ENCODE measurements at places on chromosomes 4 and X.

DNA sequence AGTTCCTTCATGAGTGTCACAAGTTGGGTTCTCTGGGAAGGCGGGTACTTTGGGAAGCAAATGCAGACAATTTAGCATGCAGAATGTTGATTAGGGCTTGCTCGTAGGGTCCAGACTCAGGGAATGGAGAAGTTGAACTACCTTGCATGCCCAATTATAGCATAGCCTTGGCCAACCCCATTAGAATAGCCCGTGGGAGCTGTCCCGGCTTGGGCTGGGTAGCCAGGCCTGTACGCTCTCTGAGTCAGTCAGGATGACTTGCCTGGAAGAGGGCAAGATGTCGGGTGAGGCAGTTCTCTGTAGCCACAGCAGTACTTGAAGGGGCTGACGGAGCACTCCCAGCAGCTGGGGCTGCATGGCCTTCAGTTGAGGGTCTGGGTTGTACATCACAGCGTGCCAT lies 19.5 kb downstream of the KIAA0232 start:
- no peak for DNase-seq

DNA sequence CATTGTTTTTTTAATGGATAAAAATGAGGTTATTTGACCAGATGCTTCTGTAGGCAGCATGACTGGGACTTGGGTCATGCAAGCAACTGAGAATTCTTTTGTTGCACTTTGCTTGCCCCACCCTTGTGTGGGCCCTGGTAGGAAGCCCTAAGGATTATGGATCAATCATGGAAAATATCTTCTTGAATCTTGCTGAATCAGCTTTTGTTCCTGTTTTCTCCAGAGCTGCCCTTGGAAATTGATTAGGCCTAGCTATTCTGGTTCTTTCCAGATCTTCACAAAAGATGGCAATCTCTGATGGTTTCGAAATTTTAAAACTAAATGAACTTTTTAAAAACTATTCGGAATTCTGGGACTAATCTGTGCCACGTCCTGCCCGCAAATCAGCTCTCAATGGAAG lies 58.6 kb downstream of the PRRG1 start:
- DNase-seq = no peak

- DNase-seq = no peak
Measured at GRCh38 chrX:2401201-2401589, 99.6 kb downstream of the DHRSX start.

GRCh38 chr4:823176-823760 lies 2.7 kb downstream of the CPLX1 start:
- DNase-seq = no peak

DNA sequence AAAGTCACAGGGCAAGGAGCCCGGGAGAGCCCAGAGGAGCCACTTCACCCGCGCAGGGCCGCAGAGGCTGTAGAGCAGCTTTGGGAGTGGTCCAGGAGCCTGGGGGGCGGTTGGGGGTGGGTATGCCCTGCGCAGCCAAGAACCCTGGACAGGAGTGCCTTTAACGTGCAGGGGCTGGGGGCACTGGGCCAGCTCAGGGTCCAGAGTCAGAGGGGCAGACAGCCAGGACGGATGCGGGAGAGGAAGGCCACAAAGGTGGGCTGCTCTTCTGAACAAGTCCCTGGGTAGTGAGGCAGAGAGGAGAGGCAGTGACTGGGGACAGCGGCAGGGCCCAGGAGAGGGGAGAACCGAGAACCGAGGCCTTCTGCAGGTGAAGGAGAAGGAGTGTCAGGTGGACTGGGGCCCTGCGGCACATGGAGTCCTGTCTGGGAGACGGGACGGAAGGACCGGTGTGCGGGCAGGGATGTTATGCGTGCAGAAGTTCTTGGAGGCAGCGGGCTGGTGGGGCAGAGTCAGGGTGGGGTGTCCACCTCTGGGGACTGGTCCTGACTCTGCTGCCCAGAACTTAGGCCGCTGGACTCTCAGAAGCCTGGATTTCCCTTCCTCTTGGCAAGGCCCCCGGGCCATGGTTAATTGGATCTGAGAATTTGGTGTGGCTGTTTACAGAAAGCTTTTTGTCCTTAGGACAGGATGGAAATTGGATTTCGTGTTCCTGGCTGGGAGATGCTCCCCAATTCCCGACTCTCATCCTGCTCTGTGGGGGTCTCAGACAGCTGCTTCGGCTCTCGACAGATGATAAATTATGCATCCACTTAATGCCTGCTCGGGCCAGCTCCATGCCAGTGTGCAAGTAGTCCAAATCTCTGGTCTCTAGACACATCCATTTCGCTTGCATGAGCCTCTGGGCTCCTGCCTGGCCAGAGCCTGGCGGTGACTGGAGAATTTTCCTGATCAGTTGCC lies 31.9 kb downstream of the ADRA2C start:
- no peak for DNase-seq

DNA sequence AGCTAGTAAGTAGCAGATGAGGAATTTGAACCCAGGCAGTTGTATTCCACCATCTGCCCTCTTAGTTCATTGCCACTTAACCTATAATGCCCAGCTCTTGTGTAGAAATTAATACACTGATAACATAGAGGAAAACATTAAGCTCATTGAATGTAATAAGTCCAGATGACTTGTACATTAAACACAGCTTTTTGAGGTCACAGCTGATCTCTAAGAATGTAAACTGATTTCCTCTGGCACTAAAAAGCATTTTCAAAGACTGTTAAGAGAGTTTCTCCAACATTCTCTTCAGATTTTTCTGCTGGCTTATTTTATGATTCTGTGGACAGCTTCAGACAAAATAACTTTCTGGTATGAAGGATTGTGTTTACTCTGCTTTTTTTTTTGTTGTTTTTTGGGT lies 42.7 kb downstream of the HPRT1 start:
- no peak for DNase-seq

All from stimulated activated CD4-positive, alpha-beta T cell treated with anti-CD3 and anti-CD28 coated beads, TNF-alpha, amount 100 ng/mL, for 4 hours (primary cell).